ENCODE measurements at places on chromosomes 12 and 14.

GRCh38 chr14:50801706-50802105 lies 29.3 kb downstream of the NIN start:
- DNase-seq: no peak

DNA sequence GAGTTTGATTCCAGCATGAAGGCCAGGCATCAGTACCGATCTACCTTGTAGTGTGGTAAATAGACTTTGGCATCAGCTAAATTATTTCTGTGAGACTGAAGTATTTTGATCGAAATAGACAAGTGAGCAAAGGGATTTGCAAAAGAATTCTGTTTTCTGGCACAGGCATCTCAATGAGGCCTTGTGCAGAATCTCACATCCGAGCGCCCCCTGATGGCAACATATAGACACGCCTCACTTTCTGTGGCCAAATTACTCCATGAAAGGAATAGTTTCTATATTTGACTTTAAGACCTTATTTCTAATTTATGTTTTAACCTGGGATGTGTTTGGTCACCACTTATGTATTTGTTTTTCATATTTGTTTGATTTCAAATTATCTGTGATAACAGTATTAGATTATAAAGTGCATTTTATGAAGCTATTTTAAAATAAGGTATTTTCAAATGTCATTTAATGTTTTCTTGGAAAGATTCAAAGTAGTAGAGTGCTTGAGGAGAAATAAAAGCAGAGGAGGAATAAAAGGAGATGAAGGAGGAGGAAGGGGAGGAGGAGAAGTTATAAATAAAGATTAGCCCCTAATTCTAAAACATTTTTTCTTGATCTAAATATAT lies 731.9 kb downstream of the NRXN3 start:
- peak; percentile 49 for DNase-seq

GRCh38 chr12:109664402-109664801 lies 49.2 kb upstream of the FAM222A start:
- DNase-seq: no peak

DNA sequence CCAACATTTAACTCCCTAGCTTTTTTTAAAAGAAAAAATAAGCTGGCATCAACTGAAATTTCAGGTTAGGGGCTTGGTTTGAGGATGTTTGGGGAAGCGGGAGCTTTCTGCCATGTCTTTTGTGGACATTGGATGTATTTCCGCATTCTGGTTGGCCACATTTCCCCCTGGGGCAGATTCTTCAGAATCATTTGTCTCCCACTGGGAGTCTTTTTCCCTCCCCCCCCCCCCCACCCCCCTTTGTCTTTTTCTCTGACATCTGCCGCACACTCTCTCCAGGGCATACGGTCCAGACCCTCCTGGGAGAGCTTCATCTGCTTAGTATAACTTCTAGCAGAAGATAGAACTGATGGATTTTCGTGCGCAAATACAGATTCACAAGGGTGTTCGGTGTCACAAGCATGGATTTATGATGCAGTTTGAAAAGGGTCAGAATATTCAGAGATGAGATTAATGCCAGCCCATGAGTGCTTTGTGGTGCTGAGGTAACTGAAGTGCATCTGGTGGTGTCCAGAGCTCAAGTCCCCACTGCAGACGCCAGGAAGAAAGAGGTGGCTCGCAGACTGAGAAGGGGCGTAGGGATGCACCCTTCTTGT lies 40.2 kb downstream of the ETV6 start:
- DNase-seq: no peak

GRCh38 chr12:89845767-89846166 lies 137.1 kb upstream of the ATP2B1 start:
- no peak for DNase-seq

DNA sequence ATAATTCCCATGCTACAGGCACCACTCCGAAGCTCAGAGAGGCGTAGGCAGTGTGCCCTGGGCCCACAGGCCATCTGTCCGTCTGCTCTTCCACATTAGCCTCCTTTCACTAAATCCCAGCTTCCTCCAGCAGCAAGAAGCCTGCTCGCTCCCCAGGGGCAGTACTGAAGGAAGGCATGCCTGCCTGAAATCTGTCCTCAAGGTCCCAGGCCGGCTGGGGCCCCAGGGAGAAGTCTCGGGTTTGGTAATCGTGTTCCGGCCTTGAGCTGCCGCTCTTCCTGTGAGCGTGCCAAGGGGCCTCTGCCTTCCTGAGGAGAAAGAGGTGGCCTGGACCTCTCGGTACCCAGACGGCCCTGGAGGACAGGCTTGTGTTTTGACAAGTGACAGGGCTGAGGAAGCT lies 15.2 kb upstream of the DLK1 start:
- no peak for DNase-seq

DNA sequence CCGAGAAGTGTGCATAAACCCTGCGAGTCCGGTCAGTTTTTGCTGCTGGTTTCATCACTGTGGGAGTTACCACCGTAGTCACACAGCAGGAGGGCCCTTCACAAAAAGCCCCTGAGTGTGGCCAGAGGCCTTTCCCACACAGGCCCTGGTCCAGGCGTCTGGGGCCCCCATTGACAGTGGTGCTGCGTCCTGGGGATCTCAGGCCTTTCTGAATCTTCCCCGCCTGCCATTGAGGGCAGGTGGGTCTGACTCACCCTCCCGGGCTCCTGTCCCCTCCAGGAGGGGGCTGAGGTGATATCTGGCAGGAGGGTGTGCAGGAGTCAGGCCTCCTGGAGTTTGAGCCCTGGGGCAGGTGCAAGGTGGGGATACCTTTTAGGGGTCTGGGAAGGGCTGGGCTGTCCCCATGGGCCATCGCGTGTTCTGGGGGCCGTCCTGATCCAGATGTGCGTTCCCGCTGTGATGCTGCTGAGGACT lies 358.5 kb downstream of the TMEM121 start:
- DNase-seq: no peak

DNA sequence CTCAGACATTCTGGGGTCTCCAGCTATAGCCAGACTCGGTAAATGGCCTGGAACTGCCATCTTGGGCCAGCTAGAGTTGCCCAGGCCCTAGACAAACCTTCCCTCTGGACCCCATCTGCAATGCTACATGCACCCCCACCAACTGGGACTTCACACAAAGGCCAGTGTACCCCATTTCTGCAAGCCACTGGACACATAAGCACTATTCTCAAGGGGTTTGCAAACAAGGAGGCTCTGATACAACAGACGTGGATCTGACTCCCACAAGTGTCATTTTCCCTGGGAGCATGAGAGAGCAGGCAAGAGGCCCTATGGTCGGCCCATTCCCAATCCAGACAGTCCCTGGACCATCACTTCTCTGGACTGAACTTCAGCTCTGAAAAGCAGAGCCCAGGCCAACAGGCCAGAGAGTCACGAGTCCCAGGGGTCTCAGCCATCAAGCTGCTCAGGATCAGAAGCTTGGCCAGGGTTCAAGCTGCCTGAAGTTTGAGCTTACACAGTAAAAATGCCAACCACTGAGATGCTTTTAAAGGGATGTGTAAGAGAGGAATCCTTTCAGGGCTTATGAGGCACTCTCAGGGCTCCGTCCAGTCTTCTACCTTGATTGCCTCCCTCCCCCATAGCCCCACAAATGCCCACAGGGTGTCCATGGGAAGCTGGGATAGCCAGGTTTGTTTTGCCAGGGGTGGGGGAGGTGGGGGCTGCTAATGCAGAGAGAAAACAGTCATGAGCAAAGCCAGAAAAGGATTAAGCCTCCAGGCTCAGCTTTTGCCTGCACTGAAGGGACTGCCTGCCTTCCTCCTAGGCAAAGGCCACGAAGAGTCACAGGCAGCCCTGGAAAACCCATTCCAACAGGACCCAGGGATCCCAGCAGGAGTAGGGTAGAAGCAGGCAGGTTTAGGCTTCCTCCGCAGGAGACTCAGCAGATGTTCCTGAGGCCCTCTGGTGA lies 31.7 kb upstream of the PNMA1 start:
- no peak for DNase-seq

GRCh38 chr14:33914676-33915516 lies 36.0 kb downstream of the EGLN3 start:
- DNase-seq: peak; percentile 68

GRCh38 chr12:130179191-130179590 lies 16.9 kb downstream of the FZD10 start:
- no peak for DNase-seq

GRCh38 chr14:96648506-96649326 lies 146.5 kb downstream of the PAPOLA start:
- no peak for DNase-seq

DNA sequence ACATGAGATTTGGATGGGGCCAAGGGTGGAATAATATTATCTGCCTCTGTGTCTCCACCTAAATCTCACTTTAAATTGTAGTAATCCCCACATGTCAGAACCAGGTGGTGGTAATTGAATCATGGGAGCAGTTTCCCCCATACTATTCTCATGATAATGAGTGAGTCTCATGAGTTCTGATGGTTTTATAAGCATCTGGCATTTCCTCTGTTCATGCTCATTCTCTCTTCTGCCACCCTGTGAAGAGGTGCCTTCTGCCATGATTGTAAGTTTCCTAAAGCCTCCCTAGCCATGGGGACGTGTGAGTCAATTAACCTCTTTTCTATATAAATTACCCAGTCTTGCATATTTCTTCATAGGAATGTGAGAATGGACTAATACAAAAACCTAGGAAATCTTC lies 29.9 kb downstream of the TSPAN19 start:
- no peak for DNase-seq

- no peak for DNase-seq
These were observed 2.6 kb downstream of the ARF6 start for GRCh38 chr14:49895480-49895879.

- DNase-seq: no peak
These were observed 81.2 kb downstream of the PCNX1 start for GRCh38 chr14:70988452-70988851.

DNA sequence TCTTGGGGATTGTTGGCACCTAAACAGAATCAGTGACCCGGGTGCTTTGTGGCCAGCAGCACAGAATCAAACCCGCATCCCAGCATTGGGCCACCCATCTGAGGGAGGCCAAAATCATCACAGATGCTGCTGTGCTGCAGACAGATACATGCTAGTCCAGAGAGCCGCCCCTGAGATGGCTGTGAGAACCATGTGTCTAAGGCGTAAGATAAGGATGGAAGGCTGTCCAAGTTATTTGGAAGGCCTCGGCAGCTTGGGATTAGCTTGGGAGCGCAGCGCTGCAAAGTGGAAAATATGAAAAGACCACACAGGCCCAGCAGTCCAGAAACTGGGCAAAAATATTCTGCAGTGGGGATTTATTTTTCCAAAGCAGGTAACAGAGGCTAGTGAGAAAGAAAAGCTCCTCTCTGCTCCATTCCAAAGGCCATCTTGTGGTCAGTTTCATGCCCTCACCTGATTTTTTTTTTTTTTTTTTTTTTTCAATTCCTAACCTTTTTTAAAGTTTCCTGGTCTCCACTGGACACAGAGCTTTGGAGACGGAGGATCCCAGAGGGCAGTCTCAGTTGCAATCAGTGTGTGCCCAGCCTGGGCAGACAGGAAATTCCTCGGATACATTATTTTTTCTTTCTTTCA lies 178.9 kb upstream of the BCL2L14 start:
- DNase-seq: no peak

- peak; percentile 67 for DNase-seq
These were observed 776 bp downstream of the BMP4 start for GRCh38 chr14:53955671-53956426.

- no peak for DNase-seq
These were observed 122.3 kb upstream of the FBXO33 start for GRCh38 chr14:39554576-39554975.

GRCh38 chr14:105527381-105527825 lies 1.0 kb downstream of the TMEM121 start:
- DNase-seq: no peak

DNA sequence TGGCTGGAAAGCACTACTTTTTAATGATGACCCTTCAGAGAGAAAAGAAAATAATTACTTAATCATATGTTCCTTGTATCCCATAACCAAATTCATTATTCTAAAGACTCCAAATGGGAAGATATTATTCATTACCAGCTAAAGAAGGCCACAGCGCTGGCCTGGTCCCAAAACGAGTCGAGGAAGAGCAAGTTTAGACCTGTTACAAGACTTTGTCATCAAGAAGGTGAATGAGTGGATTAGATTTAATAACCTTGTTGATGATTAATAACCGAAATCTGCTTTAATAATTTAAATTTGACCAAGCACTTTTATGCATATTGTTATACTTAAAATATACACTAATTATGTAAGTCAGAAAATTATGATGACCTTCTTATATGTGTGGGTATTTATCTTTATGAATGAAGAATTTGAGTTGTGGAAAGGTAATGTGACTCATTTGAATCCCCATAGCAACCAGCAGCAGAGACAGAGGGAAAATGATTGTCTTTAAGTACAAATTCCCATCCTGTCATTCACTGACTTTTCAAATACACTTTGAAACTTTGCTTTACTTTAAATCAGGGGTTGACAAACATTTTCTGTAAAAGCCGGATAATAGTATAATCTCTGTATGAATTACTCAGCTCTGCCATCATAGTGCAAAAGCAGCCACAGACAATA lies 200.3 kb upstream of the NPAS3 start:
- no peak for DNase-seq

DNA sequence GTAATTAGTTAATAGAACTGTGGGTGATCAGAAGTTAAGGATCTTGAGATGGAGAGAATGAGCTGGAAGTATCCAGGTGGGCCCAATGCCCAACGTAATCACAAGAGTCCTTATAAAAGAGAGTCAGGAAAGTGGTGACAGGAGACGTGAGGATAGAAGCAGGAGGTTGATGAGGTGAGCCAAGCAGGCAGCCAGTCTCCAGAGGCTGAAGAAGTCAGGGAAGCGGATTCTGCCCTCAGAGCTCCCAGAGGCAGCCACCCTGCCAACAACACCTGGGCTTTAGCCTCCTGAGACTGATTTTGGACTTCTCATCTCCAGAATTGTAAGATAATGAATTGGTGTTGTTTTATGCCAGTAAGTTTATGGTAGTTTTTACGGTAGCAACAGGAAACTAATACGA lies 10.1 kb upstream of the SAV1 start:
- no peak for DNase-seq

DNA sequence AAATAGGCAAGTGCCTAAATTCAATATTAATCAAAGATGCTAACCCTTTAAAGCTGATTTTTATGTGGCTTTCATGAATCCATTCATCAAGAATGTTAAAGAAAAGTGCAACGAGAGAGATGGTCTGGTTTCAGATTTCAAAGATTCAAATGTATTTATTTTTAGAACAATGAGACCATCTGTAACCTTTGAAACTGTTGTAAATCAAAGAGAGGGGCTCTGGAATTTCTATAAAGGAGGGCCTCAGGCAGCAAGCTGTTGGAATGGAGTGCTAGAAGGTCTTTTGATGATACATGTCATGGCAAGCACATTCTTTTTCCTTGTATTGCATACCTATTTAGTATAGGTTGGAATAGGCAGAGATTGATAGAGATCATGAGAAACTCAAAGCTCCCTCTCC lies 433.0 kb downstream of the LRIG3 start:
- DNase-seq: no peak

GRCh38 chr12:26728205-26729050 lies 104.6 kb downstream of the ITPR2 start:
- no peak for DNase-seq

DNA sequence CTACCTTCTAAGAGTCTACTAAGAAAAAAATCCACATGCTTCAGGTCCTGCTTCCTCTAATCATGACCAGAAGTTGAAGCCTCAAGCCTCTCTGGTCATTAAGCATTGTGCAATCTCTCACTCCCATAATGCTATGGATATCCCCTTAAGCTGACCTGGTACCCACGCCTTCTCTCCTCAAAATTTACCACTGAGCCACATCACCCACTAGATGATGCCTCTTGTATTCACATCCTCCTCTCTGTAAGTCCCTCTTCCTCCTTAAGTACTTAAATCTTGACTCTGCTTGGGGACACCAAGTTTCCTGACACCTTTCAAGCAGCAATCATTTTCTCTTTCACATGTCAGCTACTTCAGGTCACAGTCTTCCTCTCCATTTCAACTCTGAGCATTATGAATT lies 9.8 kb downstream of the GALNT4 start:
- DNase-seq: no peak

- no peak for DNase-seq
These were observed 44.2 kb downstream of the SOCS2 start for GRCh38 chr12:93616584-93617101.
